ENCODE measurements at places on chromosomes 1 and 21.
A peak's percentile ranks its signal among the peaks of the same experiment; 100 is the strongest.

GRCh38 chr1:92476071-92476631 is 10.6 kb downstream of the GFI1 start:
- no peak for DNase-seq

GRCh38 chr1:207903767-207904166 is 7.2 kb downstream of the CD34 start:
- DNase-seq = no peak

DNA sequence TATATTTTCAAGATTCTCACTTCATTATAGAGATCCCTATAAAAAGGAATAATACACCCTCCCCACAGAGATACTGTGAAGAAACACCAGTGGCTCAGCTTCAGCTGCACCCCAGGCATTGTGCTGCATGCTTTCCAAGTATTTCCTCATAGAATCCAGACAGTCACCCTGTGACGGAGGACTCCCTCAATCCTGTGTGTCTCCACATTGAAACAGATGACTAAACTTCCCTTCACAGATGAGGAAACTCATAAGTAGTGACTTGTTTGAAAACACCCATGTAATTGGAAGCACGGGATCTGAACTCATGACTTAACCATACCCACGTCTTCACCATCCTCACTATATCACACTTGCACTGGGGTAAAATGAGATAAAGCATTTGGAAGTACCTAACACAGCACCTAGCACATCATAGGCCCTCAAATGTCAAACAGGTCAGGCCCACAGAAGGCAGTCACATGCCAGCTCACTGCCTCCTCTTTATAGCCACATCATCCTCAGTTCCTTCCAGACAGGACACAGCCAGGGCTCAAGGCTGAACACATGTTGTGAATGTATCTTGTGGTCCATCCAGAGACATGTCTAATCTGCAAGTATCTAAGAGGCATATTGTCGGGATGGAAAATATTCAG is 55.2 kb downstream of the GPR161 start:
- peak; percentile 91 for DNase-seq

DNA sequence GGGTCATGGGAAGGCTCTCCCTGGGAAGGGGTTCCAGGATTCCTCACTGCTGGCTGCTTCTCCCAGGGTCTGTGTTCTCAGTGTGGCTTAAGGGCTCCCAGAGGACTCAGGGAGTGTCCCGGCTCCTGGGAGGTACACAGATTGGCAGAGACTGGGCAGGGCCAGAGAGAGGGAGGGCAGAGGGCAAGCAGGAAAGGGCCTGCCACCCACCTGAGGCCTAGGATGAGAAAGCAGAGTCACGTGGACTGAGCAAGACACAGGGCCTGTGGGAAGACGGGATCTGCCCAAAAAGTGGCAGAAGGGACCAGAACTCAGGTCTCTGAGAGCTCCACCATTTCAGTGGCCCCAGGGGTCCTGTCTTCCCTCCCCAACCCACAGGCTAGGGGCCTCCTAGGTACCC is 871 bp downstream of the SLFNL1 start:
- no peak for DNase-seq

DNA sequence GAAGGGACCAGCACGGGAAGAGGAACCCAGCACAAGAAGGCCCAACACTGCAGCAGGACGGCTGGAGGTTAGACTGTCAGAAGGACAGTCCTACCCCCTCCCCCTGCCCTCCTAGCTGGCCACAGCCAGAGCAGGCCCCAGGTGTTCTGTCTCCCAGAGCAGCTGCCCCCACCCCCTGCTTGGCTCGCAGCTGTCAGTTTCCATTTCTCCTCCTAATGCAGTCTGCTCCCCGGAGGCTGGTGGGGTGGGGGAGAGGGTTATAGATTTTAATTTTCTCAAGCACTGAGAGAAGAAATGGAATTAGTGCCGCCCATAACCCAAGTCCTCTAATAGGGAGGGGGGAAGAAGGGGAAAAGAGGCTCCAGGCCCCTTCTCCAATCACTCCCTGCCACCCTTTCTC is 13.0 kb upstream of the PEAR1 start:
- no peak for DNase-seq

GRCh38 chr1:20386323-20387081 is 95.8 kb downstream of the VWA5B1 start:
- no peak for DNase-seq

GRCh38 chr1:23989263-23989662 is 9.1 kb upstream of the SRSF10 start:
- no peak for DNase-seq

GRCh38 chr1:3234281-3234680 is 165.3 kb downstream of the PRDM16 start:
- no peak for DNase-seq

DNA sequence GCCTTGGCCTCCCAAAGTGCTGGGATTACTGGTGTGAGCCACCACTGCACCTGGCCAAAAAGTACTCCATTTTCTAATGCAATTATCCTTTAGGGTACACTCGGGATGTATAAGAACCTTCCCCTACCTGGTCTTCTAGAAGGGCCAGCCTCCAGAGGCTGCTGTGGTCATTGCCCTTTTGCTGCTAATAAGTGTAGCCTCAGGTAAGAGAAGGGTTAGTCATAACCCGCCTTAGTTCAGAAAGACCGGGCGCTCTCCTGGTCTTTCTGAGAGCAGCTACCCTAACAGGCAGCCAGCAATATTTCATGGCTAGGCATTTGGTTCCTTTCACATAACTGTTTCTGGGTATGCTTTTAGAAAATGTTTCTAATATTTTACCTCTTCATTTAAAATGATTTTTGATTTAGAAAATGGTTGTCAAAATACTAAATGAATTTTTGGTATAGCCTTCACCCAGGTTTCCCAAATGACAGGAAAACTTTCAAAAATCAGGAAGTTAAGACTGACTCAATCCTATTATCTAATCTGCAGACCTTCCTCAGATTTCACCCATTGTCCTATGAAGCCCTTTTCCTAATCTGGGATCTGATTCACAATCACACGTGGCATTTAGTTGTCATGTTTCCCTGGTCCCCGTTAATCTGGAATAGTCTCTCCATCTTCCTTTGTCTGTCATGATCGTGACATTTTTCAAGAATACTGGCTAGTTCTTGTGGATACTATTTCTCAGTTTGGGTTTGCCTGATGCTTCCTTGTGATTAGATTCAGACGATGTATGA is 479.0 kb downstream of the SIPA1L2 start:
- no peak for DNase-seq

DNA sequence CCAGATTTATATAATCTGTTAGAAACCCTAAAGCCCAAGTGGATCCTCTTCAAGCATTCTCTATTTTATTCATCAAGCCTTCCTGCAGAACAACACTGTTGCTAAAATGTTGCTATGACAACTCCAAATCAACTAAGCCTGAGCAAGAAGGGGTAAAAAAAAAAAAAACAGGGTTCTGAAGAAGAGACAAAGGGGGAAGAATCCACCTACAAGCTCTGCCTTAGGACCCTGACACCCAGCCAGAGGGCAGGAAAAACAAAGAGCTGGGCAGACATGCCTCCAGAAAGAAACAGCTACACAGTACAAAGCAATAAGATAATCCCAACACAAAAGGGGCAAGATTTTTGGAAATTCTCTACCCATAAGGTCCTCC is 1.3 kb downstream of the USF1 start:
- DNase-seq = peak; percentile 8

GRCh38 chr1:32480003-32480402 is 15.1 kb downstream of the ZBTB8B start:
- DNase-seq = no peak

GRCh38 chr1:104919188-104919587 is 1169.5 kb downstream of the AMY1C start:
- DNase-seq = no peak

GRCh38 chr1:16173447-16174260 is 17.8 kb upstream of the EPHA2 start:
- DNase-seq = no peak

- DNase-seq = no peak
Observed at GRCh38 chr1:21893046-21893805, 43.9 kb downstream of the HSPG2 start.

GRCh38 chr1:212635141-212635631 is 26.6 kb downstream of the ATF3 start:
- DNase-seq = peak; percentile 60

DNA sequence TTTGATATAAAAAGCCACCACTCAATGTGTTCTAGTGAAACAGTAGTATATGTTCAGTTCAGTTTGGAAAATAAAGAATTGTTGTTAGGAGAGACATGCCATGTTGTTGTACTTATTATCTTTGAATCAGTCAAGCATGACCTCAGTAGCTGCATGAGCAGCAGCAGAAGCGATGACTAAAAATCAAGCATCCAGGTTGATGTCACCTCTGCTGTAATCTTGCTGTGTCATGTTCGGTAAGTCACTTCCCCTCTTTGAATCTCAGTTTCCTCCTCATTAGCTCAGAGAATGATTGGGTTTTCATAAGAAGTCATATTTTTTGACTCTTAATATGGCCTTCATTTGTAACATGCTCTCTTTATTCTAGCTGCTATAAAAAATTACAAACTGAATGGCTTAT is 428.4 kb upstream of the B3GALT2 start:
- no peak for DNase-seq

DNA sequence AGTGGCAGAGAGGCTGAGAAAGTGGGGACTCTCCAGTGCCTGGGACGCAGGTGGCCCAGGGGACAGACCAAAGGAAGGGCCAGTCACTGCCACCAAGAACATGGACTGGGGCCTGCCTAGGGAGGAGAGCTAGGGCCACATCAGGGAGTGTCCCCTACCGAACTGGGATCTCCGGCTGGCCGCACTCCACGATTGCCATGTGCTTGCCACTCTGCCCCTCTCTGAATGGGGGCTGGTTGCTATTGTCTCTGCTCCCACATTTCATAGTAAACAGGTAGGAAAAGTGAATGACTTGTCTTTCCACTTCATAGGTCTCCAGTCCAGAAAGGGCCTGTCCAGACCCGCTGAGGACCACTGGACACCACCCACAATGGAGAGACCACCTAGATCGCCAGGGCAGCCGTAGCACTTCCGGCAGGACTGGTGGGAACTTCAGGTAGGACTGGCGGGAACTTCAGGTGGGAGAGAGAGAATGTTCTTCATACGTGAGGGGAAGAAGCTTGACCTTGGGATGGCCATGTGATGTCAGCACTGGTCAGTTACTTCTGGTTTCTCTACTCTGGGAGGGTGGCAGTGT is 55.2 kb upstream of the PDE9A start:
- no peak for DNase-seq

- no peak for DNase-seq
Observed at GRCh38 chr1:28783363-28783762, 28.6 kb upstream of the OPRD1 start.

GRCh38 chr1:203666609-203667008 is 40.0 kb downstream of the ATP2B4 start:
- DNase-seq = no peak

- DNase-seq = peak; percentile 84
Observed at GRCh38 chr1:42484382-42484781, 21.3 kb downstream of the CCDC30 start.

DNA sequence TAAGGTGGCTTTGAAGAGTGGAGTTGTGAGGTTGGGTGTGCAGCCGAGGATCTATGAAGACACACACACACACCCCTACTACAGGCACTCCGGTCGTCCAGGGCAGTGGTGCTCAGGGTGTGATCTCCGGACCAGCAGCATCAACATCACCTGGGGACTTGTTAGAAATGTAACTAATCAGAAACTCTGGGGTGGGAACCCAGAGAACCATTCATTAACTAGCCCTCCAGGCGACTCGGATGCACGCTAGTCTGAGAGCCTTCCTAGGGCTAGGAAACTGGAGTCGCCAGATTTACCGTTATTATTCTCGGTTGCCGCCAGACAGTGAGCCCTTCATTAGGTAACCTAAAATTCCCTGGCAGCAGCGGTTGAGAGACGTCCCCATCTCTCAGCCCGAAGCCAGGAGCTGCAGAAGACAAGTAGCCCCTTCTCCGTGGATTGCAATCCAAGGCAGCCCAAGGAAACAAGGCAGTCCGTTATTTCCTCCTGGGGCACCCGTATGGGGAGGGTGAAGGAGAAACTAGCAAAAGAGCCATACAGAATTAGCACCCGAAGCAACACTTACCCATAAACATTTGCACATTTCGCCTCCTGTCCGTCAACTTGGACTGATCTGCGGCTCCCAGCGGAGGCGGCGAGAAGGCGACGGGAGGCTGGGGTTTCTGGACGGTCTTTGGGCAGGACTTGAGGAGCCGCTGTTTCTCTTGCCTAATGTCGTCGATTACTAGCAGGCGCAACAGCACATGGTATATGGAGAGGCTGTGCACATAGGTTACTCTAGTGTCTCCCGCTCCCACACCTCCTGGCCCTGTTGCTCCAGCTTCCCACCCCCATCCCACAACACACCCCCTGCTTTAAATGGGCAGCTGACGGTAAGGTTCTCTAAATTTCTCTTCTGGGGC is 2.9 kb upstream of the CCN1 start:
- DNase-seq = no peak

DNA sequence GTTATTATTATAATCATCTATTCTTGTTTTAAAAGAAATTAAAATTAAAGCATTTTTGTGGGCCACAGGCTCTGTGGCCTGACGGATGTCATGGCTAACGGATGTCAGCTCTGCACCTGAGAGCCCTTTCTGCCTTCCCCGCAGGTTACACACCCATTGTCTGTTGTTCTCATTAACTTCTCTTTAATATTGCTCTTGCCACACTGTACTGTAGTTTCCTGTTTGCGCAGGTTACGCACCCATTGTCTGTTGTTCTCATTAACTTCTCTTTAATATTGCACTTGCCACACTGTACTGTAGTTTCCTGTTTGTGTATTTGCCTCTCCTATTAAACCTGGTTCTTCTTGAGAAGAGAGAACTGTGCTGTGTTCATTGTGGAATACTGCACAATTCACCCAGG is 294.4 kb upstream of the PLXNA2 start:
- no peak for DNase-seq

DNA sequence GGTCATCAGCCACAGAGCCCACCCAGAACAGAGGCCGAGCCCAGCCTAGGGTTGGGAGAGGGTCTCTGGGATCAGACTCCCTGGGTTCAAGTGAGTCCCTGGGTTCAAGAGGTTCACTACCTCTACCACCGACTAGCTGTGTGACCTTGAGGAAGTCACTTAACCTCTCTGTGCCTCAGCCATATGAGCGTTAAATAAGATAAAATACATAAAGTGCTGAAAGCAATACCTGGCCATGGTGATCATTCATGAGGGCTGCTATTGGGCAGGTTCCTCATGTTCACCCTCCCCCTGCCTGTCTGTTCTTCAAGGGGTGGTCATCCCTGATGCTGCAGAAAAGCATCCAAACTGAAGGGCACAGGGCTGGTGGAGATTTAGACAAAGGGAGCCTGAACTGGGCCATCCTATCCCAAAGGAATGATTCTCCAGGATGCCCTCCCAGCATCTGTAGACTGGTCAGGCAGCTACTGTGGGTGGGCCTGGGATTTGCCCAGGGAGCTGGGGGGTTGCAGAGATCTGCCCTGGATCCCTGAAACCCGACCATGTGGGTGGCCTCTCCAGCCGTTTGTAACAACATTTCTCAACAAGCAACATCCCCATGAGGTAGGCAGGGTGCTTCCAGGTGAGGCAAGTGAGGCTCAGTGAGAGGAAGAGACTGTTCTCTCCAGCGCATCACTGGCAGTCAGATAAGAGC is 196.6 kb downstream of the MATN1 start:
- DNase-seq = no peak

DNA sequence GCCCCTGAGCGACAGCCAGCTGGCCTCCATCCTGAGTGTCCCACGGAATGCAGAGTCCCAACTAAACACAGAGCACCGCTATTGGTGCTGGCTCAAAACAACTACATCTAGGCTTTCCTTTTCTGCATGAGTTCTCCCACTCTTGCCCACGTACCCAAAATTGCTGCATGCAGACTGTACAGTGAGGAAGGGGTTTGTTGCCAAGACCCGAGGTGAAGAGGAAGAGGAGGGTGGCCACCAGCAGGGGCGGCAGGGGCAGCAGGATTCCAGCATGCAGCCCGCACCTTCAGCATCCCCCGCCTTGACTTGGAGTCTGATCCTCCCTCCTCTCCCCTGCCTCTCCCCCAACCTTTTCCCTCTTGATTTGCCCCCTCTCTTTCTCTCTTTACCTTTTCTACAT is 8.0 kb downstream of the S100A9 start:
- DNase-seq = no peak
